Neural progenitor cell (in vitro differentiated cells): ENCODE measurements at places on chromosomes 5 and 9. TPM values are rescaled to one million over a fixed set of nuclear protein-coding genes. Genes with fewer than 3 reads are reported as not detected.

The PAEP gene
- not detected in 2 replicates for total RNA-seq

The HEMGN gene
- total RNA-seq, result not detected in 2 replicates

The BTNL9 gene
- 0.24 and 0.56 TPM in 2 replicates for total RNA-seq

The CATSPER3 gene
- 0.19 TPM in 1 of 2 replicates, not detected in the other for total RNA-seq

DNA sequence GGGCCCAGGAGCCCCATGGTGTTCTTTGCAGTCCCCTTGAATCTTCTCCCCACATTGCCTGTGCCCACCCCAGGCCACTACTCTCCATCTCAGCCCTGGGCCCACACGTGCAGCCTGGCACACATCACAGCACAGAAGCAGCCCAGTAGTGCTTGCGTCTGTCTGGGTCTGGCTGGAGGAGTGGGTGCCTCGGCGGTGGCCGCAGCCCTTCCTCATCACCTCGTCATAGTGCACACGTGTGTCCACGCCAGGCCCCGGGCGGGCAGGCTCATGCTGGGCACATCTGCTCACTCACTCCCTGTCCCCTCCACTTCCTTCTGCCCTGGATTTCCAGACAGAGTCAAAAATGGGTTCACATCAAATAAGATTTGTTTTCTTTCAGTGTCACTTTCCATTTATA is 33.3 kb downstream of the FGF1 start:
- no peak for DNase-seq

DNA sequence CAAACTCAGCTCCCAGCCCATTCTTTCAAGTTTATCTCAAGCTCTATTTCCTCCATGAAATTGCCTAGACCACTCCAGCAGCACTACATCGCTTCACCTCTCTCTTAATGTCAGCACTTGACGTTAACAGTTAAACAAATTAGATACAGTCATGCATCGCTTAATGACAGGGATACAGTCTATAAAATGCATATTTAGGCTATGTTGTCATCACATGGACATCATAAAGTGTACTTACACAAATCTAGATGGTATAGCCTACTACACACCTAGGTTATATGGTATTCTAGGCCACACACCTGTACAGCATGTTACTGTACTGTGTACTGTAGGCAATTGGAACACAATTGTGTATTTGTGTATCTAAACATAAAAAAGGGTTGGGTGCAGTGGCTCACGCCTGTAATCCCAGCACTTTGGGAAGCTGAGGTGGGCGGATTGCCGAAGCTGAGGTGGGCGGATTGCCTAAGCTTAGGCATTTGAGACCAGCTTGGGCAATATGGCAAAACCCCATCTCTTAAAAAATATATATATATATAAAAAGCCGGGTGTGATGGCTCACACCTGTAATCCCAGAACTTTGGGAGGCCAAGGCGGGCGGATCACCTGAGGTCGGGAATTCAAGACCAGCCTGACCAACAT is 13.4 kb upstream of the PCSK5 start:
- DNase-seq, result no peak

GRCh38 chr9:4235871-4236804 is 63.7 kb downstream of the GLIS3 start:
- no peak for DNase-seq

DNA sequence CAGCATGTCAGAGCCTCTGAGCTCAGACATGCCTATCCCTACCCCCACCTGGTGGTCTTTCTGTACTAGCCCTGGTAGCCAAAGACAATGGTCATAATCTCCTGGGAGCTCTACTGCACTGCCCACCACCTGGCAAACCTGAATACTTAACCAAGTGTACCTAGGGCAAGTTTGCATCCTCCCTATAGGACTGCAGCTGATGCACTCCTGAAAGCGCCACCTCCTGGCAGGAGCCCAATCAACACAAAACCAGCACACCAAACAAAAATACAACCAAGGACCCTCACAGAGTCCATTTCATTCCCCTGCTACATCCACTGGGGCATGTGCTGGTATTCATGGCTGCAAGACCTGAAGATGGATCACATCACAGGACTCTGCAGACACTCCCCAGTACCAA is 14.8 kb upstream of the FAM174A start:
- peak; percentile 19 for DNase-seq

DNA sequence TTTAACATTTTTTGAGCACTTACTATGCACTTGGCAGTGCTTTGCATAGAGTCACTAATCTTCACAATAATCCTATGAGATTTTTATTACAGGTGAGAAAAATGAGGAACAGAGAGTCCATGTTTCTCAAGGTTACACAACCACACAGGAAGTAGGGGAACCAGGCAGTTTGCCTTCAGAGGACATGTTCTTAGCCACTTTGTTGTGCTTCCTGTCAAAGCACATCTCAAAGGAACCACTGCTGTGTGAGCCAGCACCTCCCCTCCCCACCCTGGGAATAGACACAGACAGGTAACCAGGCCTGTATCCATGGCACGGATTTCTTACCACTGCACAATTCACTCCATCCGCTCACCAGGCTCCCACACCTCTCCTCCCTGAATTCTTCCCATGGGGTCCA is 6.3 kb upstream of the DNAJB5 start:
- DNase-seq, result no peak

GRCh38 chr9:86521322-86521721 is 167.1 kb upstream of the TUT7 start:
- DNase-seq, result no peak

DNA sequence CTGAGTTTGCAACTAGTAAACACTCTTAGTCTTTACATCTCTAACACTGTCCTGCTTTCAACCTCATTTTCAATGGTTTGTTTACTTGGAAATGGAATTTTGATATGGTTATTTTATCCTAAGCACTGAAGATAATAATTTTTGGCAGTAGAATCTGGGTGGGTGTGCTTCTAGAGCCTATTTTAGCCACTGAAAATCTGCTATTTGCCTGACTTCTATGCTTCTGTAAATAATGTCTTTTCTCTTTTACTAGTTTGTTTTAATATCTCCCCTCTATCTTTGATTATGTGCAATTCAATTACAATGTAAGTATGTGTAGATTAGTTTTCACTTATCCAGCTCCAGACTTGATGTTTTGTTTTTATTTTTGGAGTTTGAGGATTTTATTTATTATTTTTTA is 197.5 kb downstream of the TUSC1 start:
- no peak for DNase-seq

DNA sequence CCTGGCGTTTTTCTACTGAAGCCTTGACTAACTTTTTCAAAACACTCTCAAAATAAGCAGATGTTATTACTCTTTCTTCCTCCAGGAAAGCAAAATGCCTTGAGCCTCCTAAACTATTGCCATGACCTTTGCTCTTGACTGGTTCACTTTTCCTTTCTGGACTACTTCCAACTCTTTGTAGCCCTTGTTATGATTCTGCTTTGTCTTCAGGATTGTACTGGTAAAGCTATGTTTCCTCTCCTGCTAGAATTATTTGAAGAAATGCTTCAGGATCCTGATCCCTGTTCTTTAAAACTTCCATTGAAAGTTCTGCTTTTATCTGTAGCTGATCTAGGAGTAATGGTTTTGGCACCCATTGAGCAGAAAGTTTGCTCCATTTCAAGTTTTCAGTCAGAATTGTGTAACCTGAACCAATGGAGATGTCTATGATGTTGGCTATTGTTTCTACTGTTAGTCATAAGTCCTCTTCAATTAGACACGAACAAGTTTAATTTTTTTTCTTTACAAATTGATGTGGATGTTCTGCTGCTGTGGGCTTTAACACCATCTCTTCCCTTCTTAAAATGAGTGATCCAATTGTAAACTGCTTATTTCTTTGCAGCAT is 1356.4 kb downstream of the EFNA5 start:
- no peak for DNase-seq

DNA sequence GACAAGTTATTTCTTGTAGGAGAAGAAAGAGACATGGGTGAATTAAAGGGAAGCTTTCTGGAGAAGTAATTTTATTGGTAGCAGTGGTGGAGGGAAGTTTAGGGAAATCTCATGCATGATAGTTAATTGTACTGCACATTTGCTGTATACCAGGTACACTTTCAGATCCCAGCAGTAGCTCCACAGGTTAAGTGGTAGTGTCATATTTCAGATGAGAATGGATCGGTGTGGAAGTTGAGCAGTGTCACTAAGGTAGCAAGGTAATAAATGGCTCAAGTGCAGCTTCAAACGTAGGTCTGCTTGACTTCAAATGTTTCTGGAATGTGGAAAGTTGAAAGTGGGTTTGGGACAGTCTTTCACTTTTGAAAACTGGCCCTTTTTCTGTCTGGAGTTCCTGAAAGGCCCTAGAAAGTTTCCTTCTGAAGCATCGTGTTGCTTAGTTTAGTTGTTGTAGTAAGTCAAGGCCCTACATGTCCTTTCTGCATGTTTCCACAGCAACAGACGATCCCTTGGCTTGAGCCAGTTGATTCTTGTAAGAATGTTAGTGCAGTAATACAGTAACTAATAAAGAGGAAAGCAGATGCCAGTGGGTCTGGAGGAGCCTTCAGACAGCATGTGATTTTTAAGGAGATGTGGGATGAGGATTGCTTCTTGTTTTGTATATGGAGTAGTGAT is 3.7 kb downstream of the CLTA start:
- no peak for DNase-seq

- peak; percentile 89 for DNase-seq
Observed at GRCh38 chr9:86126998-86127972, 27.9 kb upstream of the GOLM1 start.

- no peak for DNase-seq
Observed at GRCh38 chr5:55416306-55416705, 108.5 kb downstream of the MTREX start.

GRCh38 chr9:114570742-114571141 is 16.8 kb upstream of the ATP6V1G1 start:
- DNase-seq, result no peak

GRCh38 chr5:14915291-14915952 is 43.8 kb upstream of the ANKH start:
- DNase-seq, result no peak

DNA sequence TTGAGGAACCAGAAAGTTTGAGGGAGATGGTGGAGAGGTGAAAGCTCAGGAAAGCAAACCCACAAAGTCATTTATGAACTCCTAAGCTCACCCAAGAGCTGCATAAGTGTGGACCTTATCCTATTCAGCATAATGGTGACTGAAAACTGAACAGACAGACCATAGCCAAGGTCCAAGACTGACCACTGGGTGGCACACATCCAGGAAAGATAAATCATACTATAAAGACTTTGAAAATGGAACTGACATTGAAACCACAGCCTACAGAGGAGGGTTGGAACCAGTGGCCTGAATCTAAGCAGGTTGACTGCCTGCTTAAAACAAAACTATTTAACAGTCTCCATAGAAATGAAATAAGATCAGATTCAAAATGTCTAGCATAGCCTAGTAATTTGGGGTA is 121.0 kb upstream of the RGS7BP start:
- peak; percentile 18 for DNase-seq

DNA sequence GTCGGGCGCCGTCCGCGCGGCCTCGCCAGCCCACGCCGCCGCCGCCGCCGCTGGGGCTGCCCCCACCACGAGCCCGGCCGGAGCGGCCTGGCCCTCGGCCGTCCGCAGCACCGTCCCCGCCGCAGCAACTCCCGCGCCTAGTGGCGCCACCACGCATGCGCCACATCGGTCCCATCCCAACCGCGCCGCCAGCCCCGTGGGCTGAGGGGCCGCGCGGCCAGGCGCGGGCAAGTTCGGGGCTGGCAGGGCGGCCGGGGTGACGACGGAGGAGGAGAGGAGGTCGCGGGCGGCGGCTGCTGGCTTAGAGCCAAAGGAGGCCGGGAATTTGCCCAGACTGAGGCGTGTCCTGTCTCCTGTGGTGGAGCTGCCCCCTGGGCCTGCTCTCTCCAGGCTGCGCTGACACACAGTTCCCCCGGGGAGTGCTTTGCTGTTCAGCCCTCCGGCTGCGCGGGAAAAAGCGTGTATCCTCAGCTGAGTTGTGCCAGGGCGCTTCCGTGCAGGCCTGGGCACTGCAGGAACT is at the start of gene TUSC1:
TUSC1 (minus strand) TSS at position 298 of the 520 bp plus-strand sequence; CDS start at position 166, 132 bp downstream.
- DNase-seq, result peak; percentile 69

GRCh38 chr5:149114403-149115312 is 26.6 kb upstream of the ABLIM3 start:
- DNase-seq, result peak; percentile 78

GRCh38 chr9:93091453-93092081 is 4.5 kb upstream of the CARD19 start:
- DNase-seq, result peak; percentile 0

DNA sequence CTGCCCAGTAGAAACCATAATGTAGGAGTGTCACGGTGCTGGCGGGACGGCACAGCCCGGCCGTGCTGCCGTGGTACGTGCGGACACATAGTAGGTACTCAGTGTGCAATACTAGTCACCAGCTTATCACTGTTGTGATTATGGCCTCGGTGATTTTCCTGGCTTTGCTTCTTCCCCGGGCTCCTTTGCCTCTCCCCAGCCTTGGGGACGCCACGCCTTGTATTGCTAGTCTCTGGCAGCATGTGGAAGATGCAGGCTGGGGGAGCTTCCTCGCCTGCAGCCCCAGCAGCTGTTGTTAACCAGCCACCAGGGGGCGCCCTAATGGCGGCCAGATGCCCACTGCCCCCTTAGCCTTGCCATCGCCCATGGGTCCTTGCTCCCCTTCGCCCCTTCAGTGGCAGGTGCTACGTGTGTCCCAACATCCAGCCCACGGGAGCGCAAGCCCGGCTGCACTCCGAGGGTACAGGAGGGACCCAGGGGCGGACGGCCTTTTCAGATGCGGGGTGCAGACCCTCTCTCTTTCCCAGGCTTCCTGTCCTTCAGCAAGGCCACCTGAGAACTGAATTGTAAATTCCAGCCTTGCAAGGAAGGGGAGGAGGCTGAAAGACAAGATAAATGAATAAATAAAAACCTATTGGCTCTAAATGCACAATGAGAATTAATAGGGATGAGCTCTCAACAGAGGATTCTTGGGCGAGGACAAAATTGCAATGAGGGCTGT is 8.0 kb downstream of the NTNG2 start:
- DNase-seq, result peak; percentile 88

GRCh38 chr5:141392429-141393198 is at the start of gene PCDHGA8:
TSS of gene PCDHGA8 (plus strand) at chr5:141392633. CDS start at chr5:141392814, 181 bp downstream.
- no peak for DNase-seq
